ENCODE measurements at places on chromosomes 12 and 14. TPM values are rescaled to one million over a fixed set of nuclear protein-coding genes. Genes with fewer than 3 reads are reported as not detected.

DNA sequence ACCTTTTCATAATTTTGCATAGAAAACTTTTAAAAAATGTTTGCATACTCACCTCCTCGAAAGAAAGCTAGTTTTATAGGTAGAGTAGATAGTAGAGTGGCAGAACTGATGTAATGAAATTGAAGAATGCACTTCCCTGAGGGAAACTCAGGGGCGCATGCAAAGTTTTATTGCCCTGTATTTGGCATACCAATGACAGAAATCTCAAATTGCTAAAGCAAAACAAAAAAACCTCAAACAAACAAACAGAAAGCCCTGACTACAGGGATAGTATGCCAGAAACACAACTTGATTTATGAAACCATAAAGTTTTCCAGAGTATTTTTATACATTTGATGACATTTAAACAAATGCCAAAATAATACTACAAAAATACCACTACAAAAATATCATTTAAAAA is 1.8 kb downstream of the RASSF9 start:
- H3K27ac ChIP-seq = no peak overlapping the region
- no peak overlapping the region for H3K4me3 ChIP-seq
- H3K27me3 ChIP-seq = no peaks in the 10 kb centered on the region
- no peaks in the 10 kb centered on the region for H3K36me3 ChIP-seq

GRCh38 chr14:52175982-52176502 is 91.5 kb upstream of the PTGDR start:
- H3K4me1 ChIP-seq = peaks cover 29% of the 10 kb centered on the region
- H3K27ac ChIP-seq = peak overlapping the region; percentile 52
- DNase-seq = peak; percentile 13
- no peaks in the 10 kb centered on the region for H3K27me3 ChIP-seq
- peaks cover 8% of the 10 kb centered on the region for H3K36me3 ChIP-seq

DNA sequence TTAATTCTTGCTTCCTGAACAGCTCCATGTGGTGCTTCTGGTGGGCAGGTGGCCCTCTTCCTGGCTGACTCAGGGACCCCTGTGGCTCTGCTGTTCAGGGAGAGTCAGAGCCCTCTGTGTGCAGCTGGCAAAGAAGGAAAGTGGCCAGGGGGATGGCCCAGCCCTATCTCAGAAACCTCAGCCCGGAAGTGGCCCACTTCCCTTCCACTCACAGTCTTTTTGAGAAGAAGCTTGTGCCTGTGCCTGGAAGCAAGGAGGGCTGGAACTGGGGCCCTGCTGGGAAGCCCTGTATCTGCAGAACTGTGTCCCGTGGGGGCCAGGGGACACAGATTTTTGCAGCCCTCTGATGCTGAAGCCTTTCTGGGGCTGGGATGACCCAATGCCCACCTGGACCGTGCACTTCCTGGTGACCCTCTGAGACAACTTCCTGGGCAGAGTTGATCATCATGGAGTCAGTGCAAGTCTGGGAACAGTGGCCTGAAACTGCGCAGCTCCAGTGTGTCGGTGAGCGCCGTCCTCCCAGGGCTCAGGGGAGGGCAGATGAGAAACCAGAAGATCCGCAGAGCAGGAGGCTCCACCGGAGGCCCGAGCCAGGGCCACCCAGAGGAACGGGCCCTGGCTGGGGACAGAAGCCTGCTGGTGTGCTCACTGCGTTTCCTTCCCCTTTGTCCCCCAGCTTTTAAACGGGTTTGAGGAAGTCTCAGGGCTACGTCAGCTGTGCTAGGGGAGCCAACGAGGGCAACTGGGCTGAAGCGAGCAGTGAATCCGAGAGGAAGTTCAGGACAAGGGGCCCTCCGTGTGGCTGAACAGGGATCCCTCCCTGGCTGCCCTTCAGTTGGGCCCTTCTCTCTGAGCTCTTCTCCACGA is 217.4 kb upstream of the RTL1 start:
- H3K4me3 ChIP-seq = peak overlapping the region; percentile 67
- H3K27me3 ChIP-seq = peaks cover 3% of the 10 kb centered on the region
- peak overlapping the region; percentile 75 for H3K27ac ChIP-seq
- no peaks in the 10 kb centered on the region for H3K36me3 ChIP-seq
- peaks cover 17% of the 10 kb centered on the region for H3K4me1 ChIP-seq

DNA sequence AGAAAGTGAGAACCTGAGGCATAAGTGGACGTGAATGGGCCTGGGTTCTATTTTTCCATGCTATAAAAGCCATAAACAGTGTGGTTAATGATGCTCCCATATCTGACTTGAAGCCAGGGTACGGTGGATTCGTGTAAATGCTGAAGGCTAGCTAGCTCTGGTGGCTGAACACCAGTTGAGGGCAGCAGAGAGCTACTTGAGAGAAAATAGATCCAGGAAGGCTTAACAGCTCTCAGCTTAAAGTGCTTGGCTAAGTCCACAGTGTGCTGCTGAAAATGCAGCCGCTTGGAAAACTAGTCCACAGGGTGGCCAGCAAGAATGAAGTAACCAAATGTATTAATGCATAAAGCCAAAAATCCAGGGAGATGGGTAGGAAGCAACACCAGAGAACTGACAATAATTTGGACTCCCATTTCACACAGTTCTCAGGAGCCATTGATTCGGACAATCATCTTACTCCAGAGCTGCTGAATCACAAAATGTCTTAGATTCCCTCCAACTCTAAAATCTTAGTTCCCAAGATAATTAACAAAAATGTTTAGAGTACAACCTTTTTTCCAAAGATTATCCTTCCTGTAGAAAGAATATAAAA is 15.0 kb upstream of the FOXG1 start:
- peak; percentile 40 for DNase-seq
- no peak overlapping the region for H3K4me3 ChIP-seq
- H3K4me1 ChIP-seq = no peaks in the 10 kb centered on the region
- H3K27me3 ChIP-seq = peaks cover 31% of the 10 kb centered on the region
- H3K27ac ChIP-seq = no peak overlapping the region

DNA sequence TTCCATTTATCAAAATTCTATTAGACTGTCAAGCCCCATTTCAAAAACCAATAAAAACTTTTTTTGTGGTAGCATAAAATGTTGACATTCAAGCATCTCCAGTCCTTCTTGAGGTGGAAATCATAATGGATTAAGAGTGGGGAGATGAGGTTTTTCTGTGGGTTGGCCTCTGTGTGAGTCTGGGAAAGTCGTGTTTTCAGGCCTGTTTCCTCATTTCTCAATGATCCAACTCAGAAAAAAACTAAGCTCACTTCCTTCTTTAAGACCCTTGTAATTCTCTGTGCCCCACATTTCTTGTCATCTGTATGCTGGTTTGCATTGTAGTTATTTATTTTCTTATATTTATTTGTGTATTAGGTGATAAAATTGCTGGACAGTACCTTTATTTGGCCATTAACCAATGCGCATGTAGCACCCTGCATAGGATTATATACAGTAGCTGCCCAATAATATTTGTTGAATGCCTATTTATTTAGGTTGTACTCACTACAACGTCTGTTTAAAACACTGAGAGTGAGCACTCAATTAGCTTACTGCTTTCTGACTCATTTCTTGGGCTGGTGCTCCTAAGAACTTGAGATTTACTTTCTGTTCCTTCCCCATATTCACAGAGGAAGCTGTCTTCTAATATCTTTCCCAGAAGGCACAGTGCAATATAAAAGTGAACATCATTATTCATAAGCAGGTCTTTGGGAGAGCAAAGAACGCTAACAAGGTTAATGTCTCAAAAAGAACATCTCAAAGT is 121.9 kb downstream of the DNAI7 start:
- H3K4me3 ChIP-seq = no peak overlapping the region
- H3K4me1 ChIP-seq = peaks cover 39% of the 10 kb centered on the region
- peaks cover 42% of the 10 kb centered on the region for H3K36me3 ChIP-seq
- no peak for DNase-seq

DNA sequence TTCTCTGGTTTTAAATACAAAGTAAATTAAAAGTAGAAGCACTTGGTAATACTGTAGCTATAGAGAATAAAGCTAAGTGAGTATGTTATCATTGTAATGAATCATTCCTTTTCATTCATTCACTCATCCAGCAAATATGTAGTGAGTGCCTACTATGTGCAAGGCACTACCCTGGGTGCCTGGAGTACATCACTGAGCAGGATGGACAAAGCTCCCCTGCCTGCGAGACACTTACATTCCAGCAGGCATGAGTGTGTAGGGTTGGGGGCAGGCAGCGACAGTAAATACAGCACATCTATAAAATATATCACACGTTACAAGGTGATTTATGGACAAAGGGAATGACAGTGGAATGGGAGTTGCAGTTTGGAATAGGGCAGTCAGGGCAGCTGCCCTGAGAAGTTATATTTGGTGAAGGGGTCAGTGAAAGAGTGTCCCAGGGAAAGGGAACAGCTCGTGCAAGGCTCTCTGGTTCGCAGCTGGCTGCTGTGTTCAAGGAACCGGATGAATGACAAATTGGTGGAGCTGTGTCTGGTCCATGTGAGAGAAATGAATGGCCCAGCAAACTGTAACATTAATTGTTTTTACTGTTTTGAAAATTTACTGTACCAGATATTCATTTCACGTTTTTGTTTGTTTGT is 159.6 kb downstream of the CRADD start:
- H3K27me3 ChIP-seq = no peaks in the 10 kb centered on the region
- H3K4me3 ChIP-seq = no peak overlapping the region
- DNase-seq = no peak
- H3K36me3 ChIP-seq = no peaks in the 10 kb centered on the region
- no peak overlapping the region for H3K27ac ChIP-seq

- no peak for DNase-seq
- H3K27me3 ChIP-seq = no peaks in the 10 kb centered on the region
- H3K36me3 ChIP-seq = peaks cover 8% of the 10 kb centered on the region
- H3K4me1 ChIP-seq = peaks cover 11% of the 10 kb centered on the region
These were observed 33.9 kb downstream of the SCARB1 start for GRCh38 chr12:124829708-124830304.

- no peaks in the 10 kb centered on the region for H3K36me3 ChIP-seq
- peaks cover 19% of the 10 kb centered on the region for H3K4me1 ChIP-seq
- no peak overlapping the region for H3K27ac ChIP-seq
These were observed 1.3 kb upstream of the CACNA2D4 start for GRCh38 chr12:1919763-1920162.

DNA sequence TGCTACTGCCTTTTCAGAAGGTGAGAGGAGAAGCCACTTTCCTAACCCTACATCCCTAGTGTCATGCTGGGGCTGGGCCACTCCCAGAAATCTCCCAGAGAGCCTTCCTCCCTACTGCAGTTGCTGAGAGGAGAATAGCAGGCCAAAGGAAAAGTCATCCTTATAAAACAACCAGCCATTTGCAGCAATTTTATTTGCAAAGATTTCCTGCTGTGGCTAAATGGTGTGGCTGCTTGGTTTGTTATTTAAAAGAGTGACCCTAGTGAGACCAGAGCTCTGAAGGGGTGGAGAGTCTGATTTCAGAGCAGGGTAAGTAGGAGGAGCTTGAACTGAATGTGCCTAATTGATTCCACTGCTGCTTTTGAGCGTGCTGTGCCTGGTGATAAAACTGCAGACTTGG is 232.0 kb downstream of the GRIN2B start:
- peaks cover 8% of the 10 kb centered on the region for H3K27me3 ChIP-seq
- no peak overlapping the region for H3K27ac ChIP-seq
- no peak overlapping the region for H3K4me3 ChIP-seq
- DNase-seq = no peak

GRCh38 chr12:121514184-121514742 is 66.6 kb downstream of the KDM2B start:
- DNase-seq = peak; percentile 9
- H3K27me3 ChIP-seq = no peaks in the 10 kb centered on the region
- no peak overlapping the region for H3K4me3 ChIP-seq
- H3K4me1 ChIP-seq = peaks cover 9% of the 10 kb centered on the region

DNA sequence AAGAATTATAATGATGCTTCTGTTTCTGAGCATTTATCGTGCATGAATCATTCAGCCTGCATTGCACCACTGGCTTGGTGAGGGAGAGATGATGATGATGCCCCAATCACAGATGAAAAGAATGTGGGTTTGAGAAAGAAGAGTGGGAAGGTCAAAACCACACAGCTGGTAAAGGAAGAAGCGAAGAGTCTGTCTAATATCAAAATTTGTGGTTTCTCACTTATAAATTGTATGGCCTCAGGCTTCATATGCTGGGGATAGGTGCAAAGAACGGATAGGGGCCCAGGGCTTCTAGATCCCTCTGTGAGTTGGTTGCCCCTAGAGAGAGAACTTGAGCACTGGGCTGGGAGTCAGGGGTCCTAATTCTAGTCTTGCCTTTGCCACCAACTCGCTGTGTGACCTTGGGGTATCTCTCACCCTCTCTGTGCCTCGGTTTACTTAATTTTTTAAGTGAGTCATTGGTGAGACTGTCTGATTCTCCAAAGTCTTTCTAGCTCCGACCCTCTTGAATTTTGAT is 2.2 kb downstream of the OASL start:
- DNase-seq = peak; percentile 77
- H3K4me3 ChIP-seq = peak overlapping the region; percentile 80
- H3K27me3 ChIP-seq = peaks cover 1% of the 10 kb centered on the region
- H3K4me1 ChIP-seq = peaks cover 62% of the 10 kb centered on the region
- peak overlapping the region; percentile 94 for H3K27ac ChIP-seq

DNA sequence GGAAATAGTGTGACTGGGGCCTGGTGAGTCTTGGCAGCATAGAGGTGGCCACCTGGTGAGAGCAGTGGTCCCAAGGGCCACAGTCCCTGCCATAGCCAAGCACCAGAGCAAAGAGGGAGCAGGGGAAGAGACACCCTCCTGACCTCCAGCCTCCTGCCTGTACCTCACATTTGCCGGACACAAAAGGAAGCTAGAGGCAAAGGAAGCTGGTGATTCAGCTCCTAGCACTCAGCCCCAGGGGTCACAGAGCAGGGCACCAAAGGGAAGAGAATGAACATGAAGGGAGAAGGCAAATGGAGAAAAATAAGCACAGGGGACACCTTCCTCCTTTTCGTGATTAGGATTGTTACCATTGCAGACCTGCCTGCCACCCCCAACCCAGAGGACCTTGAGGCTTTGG is 216.8 kb downstream of the ZFP36L1 start:
- H3K4me3 ChIP-seq = no peak overlapping the region
- no peak for DNase-seq
- H3K27me3 ChIP-seq = no peaks in the 10 kb centered on the region
- H3K27ac ChIP-seq = no peak overlapping the region

OR4N2 gene
- total RNA-seq = not detected

GNB3 gene
- 0.50 TPM for total RNA-seq

ABCC9 gene
- not detected for total RNA-seq

SFSWAP gene
- total RNA-seq = 49.3 TPM

DAO gene
- total RNA-seq = not detected

Measured in activated CD8-positive, alpha-beta T cell treated with anti-CD3 and anti-CD28 coated beads for 36 hours (primary cell).